Stimulated activated CD8-positive, alpha-beta memory T cell treated with anti-CD3 and anti-CD28 coated beads, Interleukin-2, amount 100 ng/mL, for 1 hour (primary cell): ENCODE measurements at places on chromosomes 6 and 20.

DNA sequence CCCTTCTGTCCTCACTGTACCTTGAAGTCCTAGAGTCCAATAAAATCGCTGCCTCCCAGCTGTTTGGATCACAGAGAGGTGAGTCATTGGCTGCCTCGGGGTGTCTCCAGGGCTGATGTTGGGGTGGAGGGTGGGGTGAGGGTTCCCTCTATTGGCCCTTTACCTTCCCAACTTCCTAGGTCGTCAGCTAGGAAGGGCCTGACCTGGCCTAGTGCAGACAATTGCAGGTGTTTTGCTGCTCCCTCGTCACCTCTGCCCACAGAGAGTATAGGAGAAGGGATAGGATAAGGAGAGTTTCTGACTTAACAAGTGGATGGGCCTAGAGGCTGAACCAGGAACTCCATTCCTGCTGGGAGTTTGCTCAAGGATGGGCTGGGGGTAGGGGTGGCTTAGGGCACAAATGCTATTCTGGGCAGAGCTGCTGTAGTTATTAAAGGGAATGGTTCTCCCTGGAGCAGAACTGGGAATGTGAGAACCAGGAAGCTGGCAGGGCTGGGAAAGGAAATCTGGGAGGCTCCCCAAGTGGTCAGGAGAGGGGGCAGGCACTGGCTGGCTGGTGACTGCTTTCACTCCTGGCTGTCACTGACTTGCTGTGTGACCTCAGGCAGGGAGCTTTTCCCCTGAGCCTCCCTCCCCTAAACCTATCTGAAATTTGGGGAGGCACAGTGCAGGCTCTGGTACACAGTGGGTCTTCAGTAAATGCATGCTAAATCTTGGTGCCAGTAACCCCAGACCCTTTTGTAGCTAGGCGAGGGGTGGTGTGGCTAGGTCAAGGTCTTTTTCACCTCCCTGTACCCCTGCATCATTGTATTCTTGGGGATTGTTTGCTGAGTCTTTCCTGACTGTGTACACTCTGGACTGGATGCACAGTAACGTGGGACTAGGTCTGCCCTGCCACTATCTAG lies 1.5 kb downstream of the TP53INP2 start:
- no peak for DNase-seq

DNA sequence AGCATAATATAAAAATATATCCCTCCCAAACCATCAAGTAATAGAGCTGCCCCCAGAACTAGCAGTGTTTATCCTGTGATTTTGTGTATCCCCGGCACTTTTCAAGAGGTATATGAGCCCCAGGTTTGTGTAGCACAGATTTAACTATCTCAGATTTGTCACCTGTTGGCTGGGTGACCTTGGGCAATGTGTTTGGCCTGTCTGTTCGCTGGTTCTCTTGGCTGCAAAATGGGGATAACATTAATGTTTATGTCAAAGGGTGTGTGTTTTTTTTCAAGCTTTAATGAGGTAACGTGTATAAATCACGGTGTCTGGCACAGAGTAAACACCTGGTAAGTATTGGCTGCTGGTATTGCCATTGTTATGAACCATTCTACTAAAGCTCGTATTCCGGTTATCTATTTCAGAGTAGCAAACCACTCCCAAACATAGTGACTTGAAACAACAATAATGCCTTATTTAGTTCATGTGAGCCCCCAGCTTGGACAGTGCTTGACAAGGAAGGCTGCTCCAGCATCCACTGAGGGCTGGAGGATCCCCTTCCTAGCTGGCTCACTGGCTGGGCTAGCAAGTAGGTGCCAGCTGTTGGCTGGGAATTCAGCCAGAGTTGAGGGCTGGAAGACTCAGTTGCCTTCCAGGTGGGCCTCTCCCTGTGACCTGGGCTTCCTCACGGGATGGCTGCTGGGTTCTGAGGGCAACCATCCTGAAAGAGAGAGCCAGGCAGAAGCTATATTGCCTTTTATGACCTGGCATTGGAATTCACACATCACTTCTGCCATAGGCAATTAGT lies 36.2 kb downstream of the PDRG1 start:
- no peak for DNase-seq

- no peak for DNase-seq
Observed at GRCh38 chr6:117188627-117189201, 76.6 kb upstream of the VGLL2 start.

- no peak for DNase-seq
Observed at GRCh38 chr20:59144831-59145196, 18.8 kb upstream of the ZNF831 start.

DNA sequence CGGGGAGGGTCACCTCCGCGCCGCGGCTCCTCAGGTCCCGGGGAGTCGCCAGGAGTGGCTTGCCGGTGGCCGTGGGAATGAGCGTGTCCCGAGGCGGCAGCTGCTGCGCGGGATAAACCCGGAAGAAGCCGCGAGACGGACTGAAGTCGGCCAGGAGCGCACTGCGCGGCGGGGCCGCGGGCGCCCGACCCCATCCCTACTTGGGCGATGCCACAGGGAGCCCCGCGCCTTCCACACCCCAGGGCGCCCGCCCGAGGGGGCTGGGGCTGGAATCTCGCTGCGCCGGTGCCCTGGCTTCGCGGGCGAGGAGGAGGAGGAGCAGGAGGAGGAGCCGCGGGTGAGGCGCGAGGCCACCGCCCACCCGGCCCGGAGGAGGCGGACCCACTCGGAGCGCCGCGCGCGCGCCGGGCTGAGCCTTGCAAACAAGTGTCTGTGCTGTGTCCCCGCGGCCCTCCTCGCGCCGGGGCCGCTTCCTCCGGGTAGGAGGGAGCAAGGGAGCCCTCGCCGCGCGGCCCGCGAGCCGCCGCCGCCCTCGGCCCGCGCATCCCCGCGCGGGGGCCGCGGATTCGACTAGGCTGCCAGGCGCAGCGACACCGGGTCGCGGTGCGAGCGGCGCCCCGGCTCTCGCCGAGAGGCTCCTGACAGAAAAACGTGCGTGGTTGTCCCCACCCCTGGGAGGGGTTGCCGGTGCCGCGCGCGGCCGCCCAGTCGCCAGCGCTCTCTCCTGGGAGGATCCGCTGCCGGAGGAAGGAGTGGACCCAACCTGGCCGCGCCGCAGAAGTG lies at the start of gene ZDHHC14:
TSS of gene ZDHHC14 (plus strand) at position 412 of the 783 bp plus-strand sequence.
- DNase-seq, result peak; percentile 77

DNA sequence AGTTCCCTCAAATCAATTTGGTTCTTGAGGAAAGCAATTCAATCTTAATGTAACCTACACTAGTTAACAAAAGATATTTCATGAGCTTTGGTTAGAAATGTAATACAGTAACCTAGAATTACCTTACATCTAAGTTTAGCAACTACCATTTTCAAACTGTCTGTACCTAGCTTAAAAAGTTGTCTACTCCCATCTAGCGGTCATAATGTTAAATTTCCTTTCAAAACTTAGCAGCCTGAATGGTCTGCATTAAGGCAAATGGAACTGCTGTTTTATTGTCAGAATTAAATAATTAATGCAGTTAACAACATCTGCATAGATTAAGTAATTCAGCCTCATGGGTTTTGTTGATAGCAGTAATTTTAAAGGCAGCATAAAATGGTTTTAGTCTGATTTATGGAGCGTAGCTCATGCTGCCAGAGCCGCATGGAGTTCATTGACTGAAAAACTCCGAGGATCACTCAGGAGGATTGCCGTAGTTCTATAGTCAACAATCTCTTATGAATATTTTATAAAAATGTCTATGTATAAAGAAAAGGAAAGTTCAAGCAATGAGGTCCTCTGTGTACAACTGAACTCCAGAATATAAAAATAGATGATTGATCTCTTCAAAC lies 485.4 kb upstream of the MANEA start:
- no peak for DNase-seq

GRCh38 chr6:16168858-16169257 lies 40.0 kb downstream of the MYLIP start:
- no peak for DNase-seq

- no peak for DNase-seq
Observed at GRCh38 chr6:27224729-27225128, 22.8 kb upstream of the PRSS16 start.

GRCh38 chr20:20070871-20071726 lies 18.8 kb downstream of the CFAP61 start:
- DNase-seq, result no peak

DNA sequence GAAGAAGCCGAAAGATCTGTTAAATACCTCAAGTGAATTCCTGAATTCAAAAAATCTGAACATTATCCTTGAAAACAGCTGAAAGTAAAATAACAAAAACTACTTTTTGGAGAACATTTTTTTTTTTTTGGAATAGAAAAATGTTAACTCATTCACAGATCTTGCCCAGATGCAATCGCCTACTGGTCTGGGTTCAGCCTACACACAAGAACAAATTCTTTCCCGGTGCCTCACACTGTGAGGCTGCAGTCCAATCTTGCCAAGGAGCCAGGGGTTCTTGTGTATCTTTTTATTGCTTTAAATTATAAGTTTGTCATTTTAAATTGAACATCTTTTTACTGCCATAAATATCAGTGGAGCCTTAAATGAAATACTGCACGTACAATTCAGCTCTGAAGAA lies 41.2 kb upstream of the TMEM200A start:
- no peak for DNase-seq

- DNase-seq, result no peak
Observed at GRCh38 chr6:143260857-143261256, 189.6 kb downstream of the ADAT2 start.

GRCh38 chr6:161134550-161135298 lies 139.1 kb downstream of the AGPAT4 start:
- DNase-seq, result no peak

DNA sequence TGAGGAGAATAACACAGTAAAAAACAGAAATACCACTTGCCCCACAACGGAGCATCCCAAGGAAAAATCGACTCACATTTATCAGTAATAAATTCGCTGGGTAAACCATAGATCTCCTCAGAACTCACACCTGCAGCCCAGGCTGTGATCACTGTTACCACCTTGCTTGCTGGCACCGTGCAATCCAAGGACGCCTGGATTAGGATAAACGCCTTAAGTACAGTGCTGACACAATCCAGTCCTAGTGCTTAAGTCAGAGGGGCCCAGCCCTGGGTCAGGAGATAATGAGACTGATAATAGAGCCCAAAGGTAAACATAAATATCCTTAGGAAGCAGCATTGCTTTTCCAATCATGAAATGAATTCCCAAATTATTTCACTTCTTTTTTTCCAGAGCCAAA lies 62.5 kb downstream of the EPB41L2 start:
- DNase-seq, result no peak

DNA sequence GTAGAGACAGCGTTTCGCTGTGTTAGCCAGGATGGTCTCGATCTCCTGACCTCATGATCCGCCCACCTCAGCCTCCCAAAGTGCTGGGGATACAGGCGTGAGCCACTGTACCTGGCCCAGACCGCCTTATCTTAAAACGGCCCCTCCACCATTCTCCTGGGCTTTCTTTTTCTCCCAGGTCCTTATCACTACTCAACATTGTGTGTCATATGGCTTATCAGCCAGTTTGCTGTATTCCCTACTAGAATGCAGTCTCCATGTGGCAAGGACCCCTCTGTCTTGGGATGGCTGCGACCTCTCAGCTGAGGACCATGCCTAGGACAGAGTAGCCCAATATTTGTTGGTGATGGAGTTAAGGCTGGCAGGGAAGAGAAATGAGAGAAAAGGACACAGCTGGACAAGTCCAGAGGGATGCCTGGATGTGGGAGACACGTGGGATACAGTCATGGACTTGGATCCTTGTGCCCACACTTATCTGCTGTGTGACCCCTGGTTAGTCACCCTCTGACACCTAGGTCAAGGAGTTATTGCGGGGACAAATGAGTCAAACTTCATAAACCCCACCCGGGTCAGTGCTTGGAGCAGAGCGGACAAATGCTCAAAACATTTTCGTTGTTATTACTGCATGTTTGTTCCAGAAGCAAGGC lies 24.0 kb downstream of the ADA start:
- DNase-seq, result no peak

GRCh38 chr20:13105864-13106457 lies 97.2 kb downstream of the SPTLC3 start:
- no peak for DNase-seq

- no peak for DNase-seq
Observed at GRCh38 chr20:22630701-22631100, 46.3 kb upstream of the FOXA2 start.

GRCh38 chr6:14707276-14707675 lies 538.6 kb upstream of the JARID2 start:
- DNase-seq, result no peak

DNA sequence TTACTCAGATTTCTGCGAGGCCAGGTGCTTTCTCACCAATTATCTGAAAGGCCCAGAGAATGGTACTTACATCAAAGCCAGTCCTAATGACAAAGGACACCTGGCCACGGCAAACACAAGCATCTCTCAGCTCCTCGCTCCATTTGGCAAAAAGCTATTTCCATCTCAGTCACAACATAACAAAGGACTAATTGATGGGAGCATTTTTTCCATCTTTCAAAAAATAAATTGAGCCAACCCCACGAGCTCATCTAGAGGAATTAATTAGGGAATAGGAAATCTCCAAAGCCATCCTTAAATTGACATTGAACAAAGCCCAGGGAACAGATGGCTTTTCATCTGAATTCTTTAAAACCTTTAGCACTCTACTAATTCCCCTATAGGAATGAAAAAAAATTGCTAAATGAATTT lies 236.7 kb downstream of the HAO1 start:
- DNase-seq, result no peak

DNA sequence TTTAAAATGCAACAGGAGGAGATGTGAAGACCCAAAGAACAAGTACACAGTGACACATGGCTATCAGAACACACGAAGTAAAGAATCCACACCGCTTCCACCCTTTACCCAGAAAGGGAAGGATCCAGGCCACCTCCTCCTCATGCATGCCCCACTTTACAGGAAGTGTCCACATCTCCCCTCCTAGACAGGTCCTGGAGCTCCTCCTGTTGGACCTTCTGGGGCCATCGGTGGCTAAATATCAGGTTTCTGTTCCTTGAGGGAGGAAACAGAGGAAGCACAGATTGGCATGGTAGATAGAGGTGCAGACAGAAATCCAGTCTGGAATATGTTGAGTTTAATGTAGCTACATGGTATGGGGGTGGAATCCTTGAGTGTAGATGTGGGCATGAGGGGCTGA lies 10.9 kb downstream of the NINL start:
- no peak for DNase-seq

- DNase-seq, result peak; percentile 66
Observed at GRCh38 chr6:188821-189655, 103.2 kb upstream of the DUSP22 start.

GRCh38 chr6:123562677-123563076 lies 74.1 kb downstream of the TRDN start:
- no peak for DNase-seq

DNA sequence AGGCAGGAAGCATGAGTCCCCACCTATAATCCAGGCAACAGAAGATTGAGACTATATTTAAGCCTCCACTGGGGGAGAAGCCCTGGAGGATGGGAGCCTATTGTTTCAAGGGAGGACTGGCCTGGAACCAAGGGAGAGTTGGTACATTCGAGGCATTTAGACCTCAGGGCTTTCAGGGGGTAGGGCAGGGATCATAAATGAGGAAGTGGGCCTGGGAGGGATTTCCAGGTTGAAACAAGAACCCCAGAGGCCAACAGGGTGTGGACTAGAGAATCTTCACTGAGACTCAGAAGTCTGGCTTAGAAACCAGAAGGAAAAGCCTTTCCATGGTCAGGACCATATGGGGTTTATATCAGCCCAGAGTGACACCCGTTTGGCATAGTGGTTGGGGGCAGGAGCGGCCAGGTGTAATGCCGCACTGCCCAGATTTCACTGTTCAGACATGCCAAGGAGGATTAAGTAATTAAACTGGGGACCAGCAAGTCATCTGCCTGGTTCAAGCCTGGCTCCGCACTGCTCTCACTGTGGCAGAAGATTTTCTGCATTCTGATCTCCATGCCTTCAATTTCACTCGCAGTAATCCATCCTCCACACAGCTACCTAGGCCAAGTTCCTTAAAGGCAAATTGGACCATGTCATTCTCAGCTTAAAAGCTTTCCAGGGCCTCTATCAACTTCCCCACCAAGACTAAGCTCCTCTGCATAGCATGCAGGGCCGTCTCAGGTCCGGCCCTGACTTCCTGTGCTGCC lies 17.8 kb downstream of the LRFN2 start:
- DNase-seq, result no peak
